ACHN (cell line): ENCODE measurements at places on chromosomes 12 and 14.

DNA sequence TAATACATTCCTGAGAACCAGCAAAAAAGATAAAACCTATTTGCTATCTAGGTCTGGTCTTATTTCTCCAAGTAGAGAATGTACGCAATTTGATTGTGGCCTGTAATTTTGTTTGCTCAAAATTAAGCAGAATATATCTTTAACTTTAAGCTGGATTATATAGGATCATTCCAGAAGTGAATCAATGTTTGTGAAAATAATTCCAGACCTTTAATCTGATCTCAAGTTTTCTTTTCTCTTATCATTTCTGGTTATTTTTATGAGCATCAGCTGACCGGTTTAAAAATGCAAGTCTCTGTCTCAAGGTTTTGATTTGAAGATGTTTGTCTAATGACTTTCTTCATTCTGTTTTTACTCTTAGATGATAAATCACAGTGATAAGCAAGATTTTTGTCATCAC is 997.9 kb upstream of the FLRT2 start:
- DNase-seq: no peak

- DNase-seq: peak; percentile 36
Measured at GRCh38 chr14:64910847-64911495, 3.3 kb upstream of the CHURC1 start.

DNA sequence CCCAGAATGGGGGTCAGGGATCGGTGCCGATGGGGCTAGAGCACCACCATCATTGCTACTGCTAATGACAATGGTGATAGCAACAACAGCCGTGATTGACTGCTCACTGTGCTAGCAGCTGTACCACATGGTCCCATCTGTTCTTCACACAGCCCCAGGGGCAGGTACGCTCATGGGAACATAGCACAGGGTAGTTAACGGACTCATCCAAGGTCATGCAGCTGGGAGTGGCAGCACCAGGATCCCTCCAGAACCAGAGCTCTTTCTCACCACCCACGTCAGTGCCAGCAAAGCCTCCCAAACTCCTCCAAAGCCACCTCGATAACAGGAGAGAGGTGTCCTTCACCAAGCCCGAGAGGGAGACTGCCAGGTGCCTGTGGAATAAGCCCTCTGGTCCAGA is 11.2 kb upstream of the DYNC1H1 start:
- no peak for DNase-seq

- DNase-seq: no peak
Measured at GRCh38 chr12:121438905-121439304, 39.0 kb downstream of the RNF34 start.

DNA sequence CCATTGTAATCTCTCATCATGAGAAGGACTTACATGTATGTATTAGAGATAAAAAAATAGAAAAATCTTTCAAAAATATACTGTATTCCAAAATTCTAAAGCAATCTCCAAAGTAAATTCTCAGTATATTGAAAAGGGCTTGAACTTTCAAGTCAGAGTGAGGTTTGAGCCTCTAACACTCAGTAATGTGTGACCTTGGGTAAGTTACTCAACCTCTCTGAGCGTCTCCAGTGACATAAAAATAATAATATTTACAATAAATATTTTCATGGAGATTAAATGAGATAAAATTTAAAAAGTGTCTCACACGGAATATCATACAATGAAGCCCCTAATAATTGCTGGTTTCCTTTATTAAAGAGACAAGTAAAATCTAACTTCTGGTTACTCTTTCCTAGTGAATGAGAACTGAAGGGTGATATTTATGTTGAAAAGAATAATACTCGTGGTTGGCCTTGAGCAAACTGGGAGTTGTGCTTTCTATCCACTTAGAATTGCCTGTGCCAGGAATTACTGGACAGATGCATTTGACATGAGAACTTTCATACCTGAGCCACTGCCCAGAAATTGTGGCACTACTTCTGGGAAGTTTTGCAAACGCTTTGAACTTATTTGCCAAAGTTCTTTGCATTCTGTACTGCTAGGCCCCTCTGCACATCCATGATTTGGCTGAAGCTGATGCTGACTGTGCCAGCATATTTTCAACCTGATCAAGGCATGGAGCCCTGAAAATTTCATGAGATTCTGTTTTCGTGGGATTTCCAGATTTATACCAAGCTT is 933.7 kb downstream of the GALC start:
- no peak for DNase-seq

DNA sequence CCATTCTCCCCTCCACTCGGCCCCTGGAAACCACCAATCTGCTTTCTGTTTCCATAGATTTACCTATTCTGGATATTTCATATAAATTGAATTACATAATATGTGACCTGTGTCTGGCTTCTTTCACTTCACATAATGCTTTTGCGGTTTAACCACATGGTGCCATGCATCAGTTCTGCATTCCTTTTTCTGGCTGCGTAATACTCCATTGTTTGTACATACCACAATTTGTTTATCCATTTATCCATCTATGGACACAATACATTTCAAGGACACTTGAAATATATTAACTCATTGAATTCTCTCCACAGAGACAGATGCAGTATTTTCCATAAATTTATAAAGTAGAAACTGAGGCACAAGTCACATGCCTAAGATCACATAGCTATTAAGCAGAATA is 110.3 kb upstream of the ETV6 start:
- no peak for DNase-seq

GRCh38 chr12:30000401-30000800 is 216.7 kb upstream of the TMTC1 start:
- no peak for DNase-seq

DNA sequence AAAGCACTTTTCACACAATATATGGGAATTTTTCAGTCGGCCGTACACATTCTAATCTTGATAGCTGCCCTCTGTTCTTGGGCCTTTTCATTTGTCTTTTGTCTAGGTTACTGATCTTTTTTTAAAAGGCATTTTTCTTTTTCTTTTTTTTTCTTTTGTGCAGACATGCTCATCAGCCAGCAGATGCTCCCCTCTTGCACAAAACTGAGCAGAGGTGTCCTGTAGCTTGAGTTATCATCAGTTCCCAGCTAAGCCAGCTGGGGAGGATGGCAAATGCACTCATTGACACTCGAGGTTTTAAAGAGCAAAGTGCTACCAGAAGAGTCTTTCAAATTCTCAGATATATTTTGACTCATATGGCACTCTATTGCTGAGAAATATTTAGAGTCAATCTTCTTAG is 913.9 kb upstream of the SEL1L start:
- no peak for DNase-seq

DNA sequence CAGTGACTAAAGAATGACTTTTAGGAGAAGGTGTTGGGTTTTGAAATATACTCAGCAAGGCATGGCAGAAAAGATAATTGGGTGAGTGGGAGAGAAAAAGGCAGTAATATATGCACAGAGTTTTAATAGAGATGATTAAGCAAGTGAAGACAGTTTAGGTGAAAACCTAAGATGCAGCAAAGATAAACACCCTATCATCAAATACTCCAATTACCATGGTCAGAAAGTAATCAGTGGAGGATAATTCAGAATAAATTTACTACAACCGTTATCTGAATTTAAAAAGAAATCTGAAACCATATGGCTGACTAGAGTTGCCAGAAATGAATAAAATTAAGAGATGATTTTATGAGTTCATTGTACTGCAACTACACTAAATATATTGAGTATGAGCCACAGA is 26.8 kb downstream of the NAA30 start:
- DNase-seq: no peak

GRCh38 chr14:97581016-97581415 is 783.8 kb downstream of the VRK1 start:
- no peak for DNase-seq

GRCh38 chr12:71846322-71846940 is 6.9 kb downstream of the TBC1D15 start:
- DNase-seq: peak; percentile 71

- peak; percentile 80 for DNase-seq
Measured at GRCh38 chr12:121499929-121500793, 80.7 kb downstream of the KDM2B start.

DNA sequence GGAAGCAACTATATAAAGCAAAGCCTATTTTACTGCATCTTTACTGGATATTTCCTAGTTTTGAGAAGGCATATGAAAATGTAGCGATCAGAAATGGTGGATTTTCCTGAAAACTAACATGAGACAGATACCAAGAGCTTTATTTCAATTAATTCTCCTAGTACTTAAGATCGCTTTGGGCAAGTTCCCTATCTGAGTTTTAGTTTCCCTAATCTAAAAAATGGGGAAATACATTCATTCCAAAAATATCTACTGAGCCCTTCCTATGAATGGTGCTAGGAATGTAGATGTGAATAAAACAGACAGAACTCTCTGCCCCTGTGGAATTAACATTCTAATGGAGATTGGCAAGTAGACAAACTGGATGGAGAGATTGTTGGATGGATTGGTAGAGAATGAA is 8.4 kb downstream of the CATSPERB start:
- no peak for DNase-seq

- DNase-seq: no peak
Measured at GRCh38 chr14:100837805-100838350, 12.0 kb downstream of the MEG3 start.

DNA sequence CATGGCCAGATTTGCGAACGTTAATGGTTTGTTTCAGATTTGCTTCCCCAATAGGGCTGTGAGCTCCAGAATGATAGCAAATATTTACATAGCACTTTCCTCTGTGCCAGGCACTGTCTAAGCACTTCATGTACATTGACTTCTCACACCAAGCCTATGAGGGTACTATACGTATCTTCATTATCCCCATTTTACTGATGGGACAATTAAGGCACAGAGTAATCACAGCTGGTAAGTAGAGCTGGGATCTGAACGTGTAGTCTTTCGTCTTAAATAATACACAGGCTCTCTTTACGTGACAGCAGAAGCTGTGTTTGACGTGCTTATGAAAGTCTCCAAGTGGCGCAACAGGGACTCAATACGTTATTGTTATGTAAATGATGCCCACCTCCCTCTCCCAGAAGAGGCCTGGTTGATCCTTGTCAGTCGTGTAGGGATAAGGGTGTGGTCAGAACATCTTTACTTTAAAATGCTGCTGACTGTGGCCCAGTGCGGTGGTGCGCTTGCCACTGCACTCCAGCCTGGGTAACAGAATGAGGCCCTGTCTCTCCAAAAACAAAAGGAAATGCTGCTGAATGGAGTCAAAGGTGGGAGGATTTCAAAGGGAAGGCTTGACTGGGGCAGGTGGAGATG is 66.3 kb upstream of the TCL1B start:
- DNase-seq: no peak

- peak; percentile 55 for DNase-seq
Measured at GRCh38 chr14:32939254-32940065, 781 bp downstream of the NPAS3 start.

- DNase-seq: peak; percentile 85
Measured at GRCh38 chr12:132153501-132154340, 9.5 kb downstream of the NOC4L start.

DNA sequence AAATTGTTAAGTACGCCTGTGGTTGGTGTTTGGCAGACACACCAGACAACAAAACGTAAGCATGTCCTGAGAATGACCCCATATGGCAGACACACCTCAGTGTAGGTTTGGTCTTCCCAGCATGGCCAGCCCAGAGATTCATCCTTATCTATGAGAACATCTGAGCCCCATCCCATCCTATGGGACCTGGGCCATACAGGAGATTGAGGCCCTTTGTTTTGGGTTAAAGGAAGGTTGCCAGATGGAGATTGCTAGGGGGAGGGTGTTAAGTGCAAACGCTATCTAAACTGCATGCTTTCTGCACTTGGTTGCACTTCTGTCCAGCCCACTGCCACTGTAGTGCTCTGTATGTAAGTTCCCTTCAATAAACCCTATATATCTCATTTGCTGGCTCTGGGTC is 4.1 kb upstream of the PCNX4 start:
- DNase-seq: no peak

GRCh38 chr14:74526854-74527585 is 33.5 kb downstream of the ISCA2 start:
- DNase-seq: no peak

GRCh38 chr14:38536376-38537038 is 280.6 kb upstream of the CLEC14A start:
- DNase-seq: no peak

- DNase-seq: no peak
Measured at GRCh38 chr14:67668559-67668958, 5.9 kb downstream of the VTI1B start.
